ENCODE measurements at places on chromosomes 2 and 18.
A peak's percentile ranks its signal among the peaks of the same experiment; 100 is the strongest.

DNA sequence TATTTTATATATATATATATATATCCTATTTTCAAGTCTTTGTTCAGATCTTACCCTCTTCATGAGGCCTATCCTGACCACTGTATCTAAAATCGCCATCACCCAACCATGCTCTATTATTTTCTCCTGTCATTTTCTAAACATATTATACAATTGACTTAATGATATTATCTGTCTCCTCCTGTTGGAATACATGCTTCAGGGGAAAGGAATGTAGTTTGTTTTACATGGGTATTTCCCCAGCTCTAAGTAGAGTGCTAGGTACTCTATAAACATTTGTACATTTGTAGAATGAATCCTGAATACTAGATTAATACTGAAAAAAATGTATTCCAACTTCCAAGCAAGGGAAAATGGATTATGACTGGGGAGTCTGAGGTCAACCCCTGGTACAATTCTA, 26.2 kb downstream of the TTC21B start:
- no peak for DNase-seq

DNA sequence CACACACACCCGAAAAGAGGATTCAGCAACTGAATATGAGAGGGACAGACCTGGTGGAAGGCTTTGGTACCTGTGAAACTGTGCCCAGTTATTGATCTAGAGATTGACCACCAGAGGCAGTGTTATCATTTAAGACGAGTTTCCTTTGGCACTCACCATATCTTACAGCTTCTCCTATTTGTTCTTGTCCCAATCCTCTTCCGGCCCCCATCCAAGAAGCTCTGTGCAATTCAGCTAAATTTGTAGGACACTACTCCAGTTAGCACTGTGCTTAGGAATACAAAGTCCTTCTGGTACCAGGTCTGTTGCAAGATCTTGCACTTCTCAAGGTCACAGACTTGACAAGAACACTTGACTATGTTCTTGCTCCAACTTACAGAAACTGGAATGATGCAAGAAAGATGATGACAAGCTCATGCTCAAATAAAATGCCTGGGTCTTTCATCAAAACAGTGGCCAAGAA, 177.7 kb downstream of the TMEM247 start:
- peak; percentile 10 for DNase-seq

DNA sequence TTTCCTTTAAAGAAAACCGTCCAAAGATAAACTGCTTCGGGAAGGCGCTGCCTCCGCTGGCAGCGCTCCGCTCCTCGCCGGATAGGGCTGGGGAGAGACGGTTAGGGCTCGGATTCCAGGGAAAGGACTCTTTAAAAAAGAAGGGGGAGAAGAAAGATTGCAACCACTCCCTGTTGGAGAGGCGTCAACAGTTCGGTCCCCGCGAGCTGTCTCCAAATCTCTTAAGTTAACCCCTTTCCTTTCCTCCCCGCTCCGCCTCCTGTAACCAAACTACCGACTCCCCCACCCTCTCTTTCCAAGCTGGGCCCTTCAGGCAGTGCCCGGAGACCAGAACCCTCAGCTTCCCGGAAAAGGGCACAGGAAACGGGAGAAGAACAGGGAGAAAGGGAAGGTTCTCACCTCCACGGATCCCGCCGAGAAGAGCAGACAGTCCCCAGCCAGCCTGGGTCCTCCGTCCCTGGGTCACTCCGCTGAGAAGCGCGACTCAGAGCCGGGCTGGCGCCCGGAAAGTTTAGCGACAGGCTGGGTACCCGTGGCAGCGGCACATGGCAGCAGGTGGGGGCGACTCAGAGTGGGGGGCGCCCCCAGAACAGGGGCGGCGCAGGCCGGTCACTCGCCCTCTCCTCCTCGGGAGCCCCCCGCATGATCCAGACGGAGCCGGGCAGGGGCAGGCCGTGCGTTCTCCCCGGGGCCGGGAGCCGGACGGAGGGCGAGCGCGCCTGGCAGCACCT, 675 bp downstream of the FZD5 start:
- no peak for DNase-seq

DNA sequence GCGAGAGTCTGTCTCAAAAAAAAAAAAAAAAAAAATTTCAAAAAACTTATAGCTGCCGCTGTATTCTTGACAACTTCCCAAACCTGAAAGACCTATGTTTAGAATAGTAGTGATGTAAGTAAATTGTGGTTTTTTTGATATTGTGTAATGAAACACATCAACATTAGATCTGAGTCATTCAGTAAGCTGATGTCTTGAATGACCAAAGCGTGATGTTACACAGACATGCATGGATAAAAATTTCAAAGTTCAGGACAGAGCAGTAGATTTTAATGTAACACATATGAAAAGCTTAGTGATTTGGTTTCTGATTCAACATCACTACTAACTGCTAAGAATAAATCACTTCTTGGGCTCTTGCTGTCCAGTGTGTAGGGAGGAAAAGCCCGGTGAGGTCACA, 69.3 kb upstream of the MEX3C start:
- no peak for DNase-seq

DNA sequence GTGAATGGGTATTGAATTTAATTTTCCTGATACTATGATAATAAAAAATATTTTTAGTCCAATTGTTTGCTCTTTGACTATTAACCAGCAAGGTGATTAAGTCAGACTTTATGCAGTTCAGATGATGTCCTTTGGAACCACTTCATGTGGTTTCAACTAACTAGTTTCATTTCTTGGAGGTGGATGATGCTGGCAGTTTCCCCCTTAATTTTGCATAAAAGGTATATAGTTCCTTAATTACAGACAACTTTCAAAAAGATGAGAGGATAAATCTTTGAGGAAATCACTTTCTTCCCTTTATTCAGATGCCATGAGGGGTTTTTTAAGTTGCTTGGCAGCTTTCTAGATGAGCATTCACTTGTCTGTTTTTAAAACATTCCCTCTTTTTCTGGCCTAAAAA, 223.1 kb downstream of the PHLPP1 start:
- DNase-seq: no peak

DNA sequence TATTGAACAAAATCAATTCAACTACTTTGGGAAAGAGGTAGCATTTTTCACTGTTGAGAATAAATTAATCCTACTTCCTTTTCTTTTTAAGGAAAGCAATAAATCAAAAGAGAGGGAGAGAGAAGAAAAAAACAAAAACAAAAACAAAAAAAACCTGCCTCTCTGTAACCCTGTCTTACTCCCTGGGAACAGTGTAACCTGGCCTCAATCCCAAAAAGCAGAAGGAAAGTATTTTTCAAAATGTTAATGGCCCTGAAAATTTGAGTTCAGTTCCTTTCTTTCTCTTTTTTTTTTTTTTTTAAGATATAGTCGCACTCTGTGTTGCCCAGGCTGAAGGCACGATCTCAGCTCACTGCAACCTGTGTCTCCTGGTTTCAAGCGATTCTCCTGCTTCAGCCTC, 35.9 kb downstream of the RHOB start:
- no peak for DNase-seq

GRCh38 chr2:45567974-45568789, 42.9 kb downstream of the SRBD1 start:
- no peak for DNase-seq

DNA sequence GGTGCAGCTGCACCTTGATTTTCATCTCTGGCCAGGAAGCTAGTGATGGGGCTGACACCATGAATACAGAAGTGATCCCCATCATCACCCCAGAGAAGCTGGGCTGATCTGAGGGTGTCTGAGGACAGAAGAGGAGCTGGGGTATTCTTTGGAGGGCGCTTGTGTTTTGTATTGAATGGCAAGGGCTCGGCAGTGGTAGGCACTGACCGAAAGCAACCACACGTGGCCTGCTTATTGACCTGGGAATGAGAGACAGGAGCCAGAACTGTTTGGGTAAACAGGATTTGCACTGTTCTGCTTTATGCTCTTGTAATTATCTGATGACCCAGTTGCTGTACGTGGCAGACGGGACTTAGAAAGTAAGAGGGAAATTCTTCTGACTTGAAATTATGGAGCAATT, 62.6 kb upstream of the RPL31 start:
- DNase-seq: no peak

DNA sequence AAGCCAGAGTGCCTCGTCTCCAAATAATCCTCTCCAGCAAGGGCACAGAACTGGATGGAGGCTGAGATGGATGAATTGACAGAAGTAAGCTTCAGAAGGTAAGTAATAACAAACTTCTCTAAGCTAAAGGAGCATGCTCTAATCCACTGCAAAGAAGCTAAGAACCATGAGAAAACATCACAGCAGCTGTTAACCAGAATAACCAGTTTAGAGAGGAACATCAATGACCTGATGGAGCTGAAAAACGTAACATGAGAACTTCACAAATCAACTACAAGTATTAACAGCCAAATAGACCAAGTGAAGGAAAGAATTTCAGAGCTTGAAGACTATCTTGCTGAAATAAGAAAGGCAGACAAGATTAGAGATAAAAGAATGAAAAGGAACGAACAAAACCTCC, 32.3 kb downstream of the WDPCP start:
- no peak for DNase-seq

GRCh38 chr2:216284708-216285107, 87.6 kb downstream of the MARCHF4 start:
- no peak for DNase-seq

DNA sequence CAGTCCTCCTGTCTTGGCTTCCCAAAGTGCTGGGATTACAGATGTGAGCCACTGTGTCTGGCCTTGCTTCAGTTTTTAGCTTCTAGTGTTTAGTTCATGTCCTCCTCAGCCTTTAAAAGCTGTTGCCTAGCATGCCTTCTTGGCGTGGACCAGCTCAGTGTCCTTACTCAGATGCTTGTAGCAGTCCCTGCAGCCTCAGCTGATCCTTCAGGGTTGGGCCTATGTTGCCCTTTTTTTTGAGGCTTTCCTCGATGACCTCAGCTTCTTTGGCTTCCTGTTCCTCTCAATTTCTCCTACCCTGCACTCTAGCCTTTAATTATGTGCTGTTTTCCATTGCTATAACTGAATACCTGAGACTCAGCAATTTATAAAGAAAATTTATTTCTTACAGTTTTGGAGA, 57.7 kb downstream of the TANC1 start:
- DNase-seq: no peak

- DNase-seq: no peak
Observed at GRCh38 chr2:120935339-120936313, 200.0 kb downstream of the GLI2 start.

GRCh38 chr2:172698041-172698863, 37.4 kb upstream of the RAPGEF4 start:
- no peak for DNase-seq

DNA sequence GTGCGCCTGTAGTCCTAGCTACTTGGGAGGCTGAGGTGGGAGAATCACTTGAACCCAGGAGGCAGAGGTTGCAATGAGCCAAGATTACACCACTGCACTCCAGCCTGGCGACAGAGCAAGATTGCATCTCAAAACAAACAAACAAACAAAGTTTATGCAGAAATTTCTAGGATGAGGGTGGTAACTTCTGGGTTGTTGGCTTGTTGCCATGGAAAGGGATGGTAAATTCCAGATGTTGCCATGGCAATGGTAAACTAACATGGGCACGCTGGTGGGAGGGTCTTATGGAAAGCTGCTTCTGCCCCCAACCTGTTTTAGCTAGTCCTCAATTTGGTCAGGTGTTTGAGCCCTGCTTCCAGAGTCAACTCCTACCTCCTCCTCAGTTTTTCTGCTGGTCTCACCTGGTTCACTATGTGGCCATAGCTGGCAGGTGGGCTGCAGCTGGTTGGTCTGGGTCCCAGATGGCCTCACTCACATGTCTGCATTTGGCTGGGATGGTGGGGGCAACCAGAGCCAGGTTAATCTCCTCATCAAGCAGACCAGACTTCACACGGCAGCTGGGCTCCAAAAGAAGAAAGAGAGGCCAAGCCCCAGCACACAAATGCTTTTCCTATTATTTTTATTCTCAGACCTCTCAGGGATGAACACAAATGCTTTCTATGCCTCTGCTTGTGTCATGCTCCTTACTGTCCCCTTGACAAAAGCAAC, 26.6 kb upstream of the TEX44 start:
- DNase-seq: no peak

DNA sequence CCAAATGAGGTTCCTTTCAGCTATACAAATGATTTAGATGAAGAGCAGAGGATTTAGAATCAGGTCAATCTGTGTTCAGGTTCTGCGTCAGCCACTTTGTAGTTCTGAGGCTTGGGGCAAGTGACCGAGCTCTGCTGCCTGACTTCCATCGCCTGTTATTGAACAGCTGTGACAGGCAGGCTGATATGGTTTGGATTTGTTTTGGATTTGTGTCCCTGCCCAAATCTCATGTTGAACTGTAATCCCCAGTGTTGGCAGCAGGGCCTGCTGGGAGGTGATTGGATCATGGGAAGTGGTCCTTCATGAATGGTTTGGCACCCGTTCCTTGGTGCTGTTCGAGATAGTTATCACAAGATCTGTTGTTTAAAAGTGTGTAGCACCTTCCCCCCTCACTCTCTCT, 18.6 kb downstream of the TYMS start:
- no peak for DNase-seq

DNA sequence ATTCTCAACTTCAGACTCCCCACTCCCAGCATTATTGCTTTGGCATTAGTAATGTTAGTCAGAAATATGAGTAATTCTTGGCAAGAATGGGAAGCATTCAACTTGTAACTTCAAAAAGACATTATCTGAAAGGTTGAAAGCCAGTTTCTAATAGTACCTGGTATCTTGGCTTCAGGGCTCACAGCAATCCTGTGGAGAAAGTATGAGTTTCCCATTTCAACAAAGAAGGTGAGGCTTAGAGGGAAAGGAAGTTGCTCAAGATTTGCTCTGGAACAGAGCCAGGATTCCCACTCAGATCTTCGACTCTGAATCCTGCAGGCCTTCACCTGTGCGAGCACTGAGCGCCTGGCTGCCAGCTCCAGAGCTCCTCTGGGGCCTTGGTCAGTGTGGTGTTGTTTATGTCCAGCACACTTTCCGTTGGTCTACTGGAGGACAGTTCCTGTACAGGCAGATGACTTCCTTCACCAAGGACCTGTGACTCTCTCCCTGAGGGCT, 136.1 kb downstream of the MCFD2 start:
- no peak for DNase-seq

DNA sequence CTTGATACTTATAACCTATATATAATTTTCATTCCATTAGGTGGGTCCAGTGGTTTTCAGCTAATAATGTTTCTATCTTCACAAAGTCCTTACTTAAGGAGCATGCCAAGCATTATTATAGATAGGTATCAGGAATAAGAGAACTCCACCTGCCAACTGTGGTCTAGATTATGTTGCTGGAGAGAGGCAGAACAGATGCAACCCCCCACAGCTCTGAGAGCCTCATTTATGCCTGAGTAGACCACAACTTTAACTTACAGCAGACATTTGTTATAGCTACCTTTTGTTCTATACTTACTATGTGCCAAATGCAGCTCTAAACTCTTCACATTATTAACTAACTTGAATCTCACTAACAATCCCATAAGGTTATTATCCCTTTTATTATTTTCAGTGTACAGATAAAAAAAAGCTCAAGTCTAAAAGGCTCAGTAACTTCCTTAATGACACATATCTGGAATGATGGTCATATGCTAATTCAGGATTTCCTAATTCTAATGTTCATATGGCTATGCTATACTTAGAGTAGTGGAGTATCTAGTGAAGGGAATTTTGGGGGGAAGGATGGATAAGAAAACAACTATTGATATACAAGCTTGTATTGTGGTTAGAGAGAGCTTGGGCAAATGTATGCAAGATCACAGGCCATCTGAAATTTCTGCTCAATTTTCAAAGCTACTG, 119.1 kb upstream of the RND3 start:
- DNase-seq: peak; percentile 16
